Stimulated activated CD4-positive, alpha-beta T cell treated with anti-CD3 and anti-CD28 coated beads, Interleukin-1b, Interleukin-23, amount 100 ng/mL, for 1 hour (primary cell): ENCODE measurements at places on chromosomes 7 and 10.

DNA sequence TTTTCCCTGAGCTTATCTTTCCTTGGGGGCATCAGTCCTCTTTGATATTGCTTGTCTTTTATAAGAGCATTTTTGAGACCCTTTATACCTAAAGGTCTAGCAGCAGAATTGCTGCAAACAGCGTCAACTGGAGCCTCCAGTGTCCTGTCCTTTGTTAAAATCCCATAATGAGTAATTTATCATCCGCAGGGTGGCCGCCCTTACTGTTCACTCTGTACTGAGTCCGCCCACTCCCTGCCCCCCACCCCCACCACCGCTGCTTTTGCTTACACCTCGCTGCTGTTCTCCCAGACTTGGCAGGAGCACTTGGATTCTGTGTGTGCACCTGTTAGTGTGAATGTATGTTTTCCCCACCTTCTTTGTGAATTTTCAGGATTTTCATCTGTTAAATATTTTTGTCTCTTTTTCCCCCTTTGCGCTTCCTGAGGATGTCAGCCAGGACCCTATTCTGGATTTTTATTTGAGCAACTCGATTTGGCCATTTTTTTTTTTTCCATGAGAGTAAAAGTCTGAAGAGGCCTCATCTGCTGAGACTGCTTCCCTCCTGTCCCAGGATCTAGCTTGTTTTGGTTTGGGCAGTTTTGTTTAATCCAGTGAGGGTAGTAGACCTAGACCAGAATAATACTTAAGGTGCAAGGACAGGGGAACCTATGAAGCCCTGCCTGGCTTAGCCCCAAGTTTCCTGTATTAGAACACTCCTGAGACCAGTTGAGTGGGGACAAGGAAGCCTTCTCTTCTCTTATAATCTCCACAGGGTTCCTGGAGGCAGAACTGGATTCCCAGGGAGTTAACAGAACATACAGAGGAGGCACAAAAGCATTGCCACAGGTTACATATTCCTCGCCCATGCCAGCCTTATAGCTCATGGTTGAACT, 8.2 kb downstream of the AGFG2 start:
- no peak for DNase-seq

- DNase-seq: no peak
Observed at GRCh38 chr7:45443263-45443662, 130.9 kb upstream of the ADCY1 start.

GRCh38 chr10:73042130-73042529, 54.5 kb downstream of the P4HA1 start:
- no peak for DNase-seq

GRCh38 chr7:107045195-107045960, 873 bp downstream of the PRKAR2B start:
- no peak for DNase-seq

DNA sequence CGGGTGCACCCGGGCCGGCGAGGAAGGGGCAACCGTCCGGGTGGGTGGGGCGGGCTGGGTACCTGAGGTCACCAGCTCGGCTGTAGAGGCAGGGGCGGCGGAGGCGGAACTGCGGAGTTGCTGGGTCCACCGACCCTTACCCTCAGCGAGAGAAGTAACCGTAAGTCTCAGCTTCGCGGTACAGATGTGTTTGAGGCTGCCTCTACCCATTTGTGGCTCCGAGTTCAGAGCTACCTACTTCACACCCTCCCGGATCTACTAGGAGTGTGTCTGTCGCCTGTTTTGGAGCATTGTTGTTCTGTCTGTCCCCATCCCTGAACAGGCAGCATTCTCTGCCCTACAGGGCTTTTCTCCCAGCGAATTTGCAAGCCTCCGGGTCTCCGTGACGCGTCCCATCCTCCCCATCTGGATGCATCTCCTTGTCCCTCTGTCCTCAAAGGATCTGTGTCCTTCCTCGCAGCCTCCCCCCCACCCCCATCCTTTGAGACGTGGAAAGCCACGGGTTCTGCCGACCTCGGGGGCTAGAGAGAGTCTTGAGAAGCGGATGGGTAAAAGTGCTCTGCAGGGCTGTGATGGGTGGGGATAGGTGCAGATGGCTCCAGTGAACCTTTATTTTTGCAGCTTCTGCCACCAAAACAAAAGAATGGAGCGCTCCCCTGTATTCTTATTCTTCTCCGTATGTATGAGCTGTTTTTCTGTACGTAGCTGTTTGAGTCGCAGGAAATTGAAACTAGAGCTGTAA, 757 bp downstream of the ANKIB1 start:
- DNase-seq: no peak

DNA sequence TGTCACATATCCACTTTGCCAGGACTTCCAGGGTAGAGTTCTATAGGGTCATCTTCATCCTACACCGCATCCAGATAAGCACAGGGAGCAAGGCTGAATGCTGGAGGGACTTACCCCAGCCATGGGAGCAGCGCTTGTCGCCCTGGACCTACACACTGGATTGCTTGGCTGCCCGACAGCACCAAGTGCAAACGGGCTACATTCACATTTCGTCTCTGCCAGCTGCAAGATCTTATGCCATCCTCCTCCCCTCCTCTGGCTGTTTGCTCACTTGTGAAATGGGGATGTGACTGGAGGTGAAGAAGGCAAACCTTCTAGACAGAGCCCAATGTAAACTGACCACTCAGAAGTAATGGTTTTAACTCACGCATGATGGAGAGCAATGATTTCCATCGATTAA, 1.0 kb downstream of the DDC start:
- DNase-seq: no peak

- no peak for DNase-seq
Observed at GRCh38 chr10:6755781-6756460, 175.8 kb upstream of the PRKCQ start.

GRCh38 chr10:26721561-26721960, 24.1 kb downstream of the PDSS1 start:
- DNase-seq: no peak

- no peak for DNase-seq
Observed at GRCh38 chr10:64091897-64092296, 570.7 kb downstream of the REEP3 start.

- no peak for DNase-seq
Observed at GRCh38 chr10:96880575-96880974, 48.5 kb downstream of the LCOR start.

DNA sequence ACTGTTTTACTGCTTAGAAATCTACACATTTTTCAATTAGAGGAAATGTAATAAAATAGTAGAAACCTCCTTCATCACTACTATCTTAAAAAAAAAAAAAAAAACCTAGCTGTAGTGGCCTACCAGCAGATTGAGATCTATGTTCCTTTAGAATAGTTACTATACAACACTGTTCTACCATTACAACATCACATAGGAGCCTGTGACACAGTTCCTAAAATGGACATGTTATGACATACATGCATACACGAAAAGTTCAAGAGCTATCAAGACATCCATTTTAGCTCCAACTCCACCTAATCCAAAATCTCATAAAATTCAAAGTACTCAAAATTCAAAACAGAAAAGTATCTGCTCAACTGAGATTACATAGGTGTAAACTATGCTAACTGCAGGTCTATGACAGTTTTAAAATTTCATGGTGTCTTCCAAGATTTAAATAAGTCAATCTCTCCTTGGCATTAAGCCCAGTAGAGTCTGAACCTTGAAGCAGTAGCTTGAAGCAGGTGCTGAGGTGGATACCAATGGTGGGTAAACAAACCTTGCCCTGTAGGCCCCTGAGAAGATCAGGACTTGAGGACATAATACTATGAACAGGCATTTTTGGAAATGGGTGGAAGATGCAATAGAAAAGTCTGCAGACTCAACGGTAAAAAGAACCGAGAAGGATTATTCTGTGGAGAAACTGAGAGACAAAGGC, 17.0 kb downstream of the CACUL1 start:
- DNase-seq: no peak

- DNase-seq: no peak
Observed at GRCh38 chr10:125698481-125698998, 15.6 kb upstream of the TEX36 start.

DNA sequence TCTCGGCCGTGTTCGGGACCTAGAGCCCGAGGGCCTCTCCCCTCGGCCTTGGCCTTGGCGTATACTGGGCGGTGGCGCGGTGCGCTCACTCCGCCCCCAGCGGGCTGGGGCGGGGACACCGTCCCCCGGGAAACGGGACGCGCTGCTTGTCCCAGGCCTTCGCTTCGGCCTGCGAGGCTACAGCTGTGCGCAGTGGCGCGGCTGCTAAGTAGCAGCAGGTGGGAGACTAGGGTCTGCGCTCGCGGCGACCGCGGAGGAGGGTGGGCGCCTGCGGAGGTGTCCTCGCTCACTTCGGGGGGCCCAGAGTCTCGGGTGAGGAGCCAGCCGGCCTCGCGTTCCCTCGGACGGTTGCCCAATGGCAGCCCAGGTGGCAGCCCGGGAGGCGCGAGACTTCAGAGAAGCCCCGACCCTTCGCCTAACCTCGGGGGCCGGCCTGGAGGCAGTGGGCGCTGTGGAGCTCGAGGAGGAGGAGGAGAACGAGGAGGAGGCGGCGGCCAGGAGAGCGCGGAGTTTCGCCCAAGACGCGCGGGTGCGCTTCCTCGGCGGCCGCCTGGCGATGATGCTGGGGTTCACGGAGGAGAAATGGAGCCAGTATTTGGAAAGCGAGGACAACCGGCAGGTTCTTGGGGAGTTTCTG, at the start of gene DNAH11:
TSS of gene DNAH11 (plus strand) at position 149 of the 637 bp plus-strand sequence. CDS start at position 356, 207 bp downstream.
- no peak for DNase-seq

DNA sequence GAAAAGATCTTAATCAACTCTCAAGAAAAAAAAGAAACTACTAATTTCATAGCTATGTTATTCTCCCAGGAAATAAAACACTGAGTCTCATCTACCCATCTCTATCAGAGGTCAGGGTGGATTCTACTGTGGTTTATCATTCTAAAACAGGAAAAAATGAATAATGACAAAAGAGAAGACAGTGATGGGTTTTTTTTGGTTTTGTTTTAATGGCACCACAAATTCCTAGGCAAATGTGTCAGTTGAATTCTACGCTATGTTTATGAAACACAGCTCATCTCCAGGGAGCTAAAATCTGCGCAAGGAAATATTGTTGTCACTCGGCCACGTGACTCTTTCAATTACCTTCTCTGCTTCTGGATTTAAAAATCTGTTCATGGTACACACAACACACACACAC, 393.4 kb upstream of the SORCS1 start:
- no peak for DNase-seq

DNA sequence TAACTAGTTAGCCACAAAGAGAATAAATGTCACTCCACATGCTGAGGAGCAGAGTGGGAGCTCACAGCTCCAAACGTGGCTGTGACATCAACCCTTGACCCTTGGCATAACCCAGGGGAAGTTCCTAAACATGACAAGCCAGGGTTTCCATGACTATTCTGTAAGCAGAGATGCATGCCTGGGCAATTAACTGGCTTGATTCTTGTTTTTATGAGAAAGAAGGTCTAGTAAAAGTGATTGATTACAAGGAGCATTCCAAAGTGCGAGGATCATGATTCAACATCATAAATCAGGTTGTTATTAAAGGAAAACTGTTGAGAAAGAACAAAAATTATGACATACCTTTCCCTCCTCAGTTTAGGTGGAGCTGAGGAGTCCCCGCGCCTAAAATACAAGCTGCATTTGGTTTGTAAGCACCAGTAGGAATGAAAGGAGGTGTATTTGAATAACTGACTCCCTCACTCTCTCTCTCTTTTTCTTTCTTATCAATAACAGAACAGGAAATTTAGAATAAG, 108.4 kb downstream of the SFMBT2 start:
- DNase-seq: no peak

DNA sequence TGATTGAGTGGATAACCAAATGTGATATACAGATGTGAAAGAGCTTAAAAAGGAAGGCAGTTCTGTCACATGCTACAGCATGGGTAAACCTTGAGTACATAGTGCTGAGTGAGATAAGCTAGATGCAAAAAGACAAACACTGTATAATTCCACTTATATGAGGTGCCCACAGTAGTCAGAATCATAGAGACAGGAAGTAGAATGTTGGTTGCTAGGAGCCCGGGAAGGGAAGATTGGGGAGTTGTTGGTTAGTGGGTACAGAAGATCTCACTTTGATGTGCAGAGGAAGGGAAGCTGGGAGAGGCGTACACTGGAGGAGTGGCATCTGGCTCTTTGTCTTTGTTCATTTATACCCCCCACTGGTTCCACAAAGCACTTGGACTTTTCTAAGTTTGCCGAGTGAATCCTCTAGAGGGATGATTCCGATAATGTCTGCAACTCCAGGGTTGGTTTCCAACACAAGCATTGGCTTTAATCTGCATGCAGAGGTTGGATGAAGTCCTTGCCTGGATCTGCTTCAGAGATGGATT, 39.5 kb downstream of the TSPAN14 start:
- no peak for DNase-seq

DNA sequence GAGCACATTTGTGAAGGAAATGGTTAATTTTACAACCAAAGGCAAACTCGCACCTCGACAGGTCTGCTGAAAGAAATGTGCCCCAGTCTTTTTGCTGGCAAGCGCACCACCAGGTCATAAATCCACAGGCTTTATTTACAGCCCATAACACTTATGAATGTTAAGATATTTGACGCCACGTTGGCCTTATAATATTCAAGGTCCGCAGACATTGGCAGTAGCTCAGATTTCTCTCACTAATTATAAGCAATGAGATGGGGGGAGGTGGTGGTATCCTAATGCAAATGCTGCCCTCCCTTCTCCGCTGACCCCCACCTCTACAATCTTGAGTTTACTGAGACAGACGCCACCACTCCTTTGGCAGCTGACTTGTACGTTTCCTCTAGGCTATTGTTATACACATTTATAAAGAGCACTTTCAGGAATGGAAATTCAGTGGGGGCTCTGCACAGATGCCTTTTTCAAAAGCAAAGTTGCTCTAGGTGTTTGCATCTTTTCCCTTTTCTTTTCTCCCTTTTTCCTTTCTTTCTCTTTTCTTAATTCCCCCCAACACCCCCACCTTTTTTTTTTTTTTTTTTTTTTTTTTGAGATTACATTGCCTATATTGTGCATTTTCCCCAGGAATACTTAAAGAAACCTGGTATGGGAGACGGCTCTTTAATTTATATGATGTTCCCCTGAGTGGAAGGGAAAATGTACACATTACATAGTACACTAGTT, 6.7 kb downstream of the TCF7L2 start:
- no peak for DNase-seq
